ENCODE measurements at places on chromosomes 11 and 22.

- no peak for DNase-seq
These were observed 59.8 kb upstream of the SEPTIN5 start for GRCh38 chr22:19654338-19654987.

- no peak for DNase-seq
These were observed 157.0 kb upstream of the NECTIN1 start for GRCh38 chr11:119885861-119886567.

DNA sequence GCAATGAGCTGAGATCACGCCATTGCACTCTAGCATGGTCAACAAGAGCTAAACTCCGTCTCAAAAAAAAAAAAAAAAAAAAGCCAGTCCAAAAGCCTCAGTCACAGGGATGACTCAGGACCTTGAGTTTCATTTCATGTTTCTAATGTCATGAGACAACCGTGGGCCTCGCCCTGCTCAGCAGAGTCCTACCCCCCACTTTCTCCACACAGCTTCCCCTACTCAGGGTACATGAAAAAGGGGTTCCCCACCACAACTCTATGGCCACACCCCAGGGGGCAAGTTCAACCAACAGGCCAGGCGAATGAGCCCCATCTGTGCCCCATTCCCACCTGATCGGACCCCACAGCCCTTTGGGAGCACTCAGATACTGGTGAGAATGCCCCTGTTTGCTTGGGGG, 24.3 kb upstream of the ADA2 start:
- no peak for DNase-seq

DNA sequence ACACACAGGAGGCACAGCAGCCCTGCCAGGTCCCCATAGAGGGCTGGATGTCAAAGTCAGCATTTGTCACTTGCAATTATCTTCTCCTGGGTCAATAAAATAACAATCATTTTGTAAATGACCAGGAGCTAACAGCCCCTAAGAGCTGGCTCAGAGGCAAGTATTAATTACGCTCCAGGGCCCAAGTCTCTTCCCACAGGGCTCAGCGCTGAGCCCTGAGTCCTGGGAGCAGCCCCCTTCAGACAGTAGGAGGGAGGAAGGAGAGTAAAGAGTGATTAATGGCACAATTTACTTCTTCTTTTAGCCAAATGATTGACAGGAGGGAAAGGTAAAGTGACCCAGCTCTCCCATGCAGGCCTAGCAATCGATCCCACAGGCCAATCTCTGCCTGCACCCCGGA, 99.0 kb upstream of the DRD2 start:
- DNase-seq: no peak

DNA sequence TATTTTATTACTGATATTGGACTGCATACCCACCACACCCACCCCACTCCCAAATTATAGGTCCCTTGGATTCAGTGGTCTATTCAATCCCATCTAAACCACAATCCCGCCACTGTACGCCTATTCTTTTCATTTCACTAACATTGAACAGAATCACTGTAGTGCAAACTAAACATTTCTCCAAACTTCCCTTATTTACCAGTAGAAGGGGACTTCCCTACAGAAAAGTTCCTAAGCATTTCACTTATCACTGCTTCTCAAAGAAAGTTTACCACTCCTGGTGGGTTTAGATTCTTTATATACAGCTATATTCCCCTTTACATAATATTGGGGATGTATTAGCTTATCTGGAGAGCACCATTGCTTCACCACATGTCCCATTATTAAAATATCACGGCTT, 29.3 kb downstream of the OR8B12 start:
- DNase-seq: no peak

- no peak for DNase-seq
These were observed 5.7 kb downstream of the AMPD3 start for GRCh38 chr11:10460611-10461275.

DNA sequence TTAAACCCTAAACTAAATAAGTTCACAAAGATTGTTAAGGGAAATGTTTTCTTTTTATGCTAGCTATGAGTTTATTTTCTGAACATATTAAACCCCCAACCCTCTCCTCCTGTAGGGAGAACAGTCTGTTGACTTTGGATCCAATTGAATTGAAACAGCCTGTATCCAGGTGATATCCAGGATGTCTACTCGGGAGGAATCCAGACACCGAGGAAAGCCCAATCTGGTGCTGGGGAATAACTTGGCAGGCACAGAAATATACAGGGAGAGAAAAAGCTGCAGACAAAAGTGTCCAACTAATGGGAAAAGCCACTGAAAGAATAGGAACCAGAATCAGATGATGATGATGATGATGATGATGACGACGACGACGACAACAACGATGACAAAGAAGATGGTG, 93.9 kb upstream of the API5 start:
- DNase-seq: no peak

DNA sequence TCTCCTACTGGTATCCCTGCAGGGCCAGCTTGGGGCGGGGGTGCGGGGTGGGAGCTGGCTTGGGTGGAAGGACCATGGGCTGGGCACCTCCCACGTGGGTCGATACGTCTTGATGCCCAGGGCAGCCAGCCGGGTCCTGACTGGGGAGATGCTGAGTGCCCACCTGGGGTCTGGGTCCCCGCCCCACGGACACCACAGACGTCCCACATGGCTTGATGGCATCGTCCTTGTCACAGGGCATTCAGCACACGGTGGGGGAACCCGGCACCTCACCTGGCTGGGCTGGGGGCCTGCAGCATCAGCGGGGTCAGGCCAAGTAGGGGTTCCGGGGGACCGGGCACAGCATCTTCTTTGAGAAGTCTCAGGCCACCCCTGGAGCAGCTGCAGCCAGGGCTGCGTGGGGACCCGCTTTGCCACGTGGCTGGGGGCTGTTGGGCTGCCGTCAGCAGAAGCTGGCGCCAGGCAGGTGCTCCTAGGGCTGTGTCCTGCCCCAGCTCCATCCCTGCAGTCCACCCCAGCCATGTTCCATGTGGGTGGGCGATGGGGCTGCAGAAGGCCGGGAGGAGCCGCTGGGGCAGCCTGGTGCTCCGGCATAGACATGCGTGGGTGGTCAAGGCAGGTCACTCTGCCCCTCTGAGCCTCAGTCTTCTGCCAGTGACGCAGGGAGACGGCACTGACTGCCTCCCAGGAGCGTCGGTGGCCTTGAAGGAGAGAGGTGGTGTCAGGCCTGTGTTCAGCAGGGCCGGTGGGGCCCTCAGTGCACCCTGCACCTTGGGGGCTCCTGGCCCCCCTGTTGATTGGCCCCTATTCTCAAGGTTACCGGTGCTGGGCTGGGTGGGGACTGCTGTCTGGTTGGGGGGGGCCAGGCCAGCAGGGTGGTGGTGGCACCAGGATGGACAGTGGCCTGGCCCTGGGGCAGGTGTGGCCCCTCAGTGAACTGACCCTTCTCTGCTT, 8.4 kb downstream of the SELENOO start:
- no peak for DNase-seq

DNA sequence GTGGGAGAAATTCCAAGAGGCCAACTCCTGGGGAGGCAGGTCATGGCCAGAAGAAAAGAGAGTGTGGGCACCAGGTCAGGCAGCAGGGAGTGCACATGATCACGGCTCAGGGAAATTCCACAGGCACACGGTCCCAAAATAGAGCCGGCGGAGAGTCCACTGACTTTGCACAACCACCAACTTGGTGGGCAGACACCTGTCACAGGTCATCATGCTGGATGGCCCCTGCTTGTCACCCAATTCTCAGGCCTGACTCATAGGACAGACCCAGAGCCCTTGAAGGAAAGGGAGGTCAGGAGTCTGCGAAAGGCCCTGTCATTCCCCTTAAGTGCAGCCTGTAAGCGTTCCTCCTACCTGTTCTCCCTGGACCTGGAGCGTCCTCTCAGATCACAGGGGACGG, 15.8 kb downstream of the APOL2 start:
- DNase-seq: no peak

DNA sequence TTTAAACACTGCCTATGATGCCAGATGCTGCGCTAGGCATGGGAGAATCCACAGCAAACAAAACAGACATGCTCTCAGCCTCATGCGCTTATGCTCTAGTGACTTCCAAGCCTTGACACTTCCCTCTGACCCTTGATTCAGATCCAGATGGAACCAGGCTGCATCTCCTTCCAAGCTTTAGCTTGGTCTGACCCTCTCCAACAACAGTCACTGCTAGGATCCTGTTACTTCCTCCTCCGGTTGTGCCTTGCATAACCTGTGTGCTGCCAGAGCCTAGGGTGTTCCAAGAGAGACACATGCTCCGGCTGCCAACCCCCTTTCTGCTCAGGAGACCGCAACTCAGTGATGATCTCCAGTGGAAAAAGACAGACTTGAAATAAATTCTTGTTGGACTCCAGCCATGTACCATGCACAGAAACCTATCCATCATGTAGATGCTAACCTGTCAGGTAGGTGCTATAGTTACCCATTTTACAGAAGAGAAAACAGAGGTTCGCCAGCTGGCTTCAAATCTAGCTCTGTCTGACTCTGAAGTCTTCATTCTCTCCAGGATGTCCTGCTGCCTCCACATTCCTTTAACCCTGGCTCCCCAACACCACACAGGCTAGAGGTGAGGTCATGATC, 136.3 kb upstream of the TEAD1 start:
- no peak for DNase-seq

- no peak for DNase-seq
These were observed 13.0 kb upstream of the CDC42EP2 start for GRCh38 chr11:65301491-65302329.

GRCh38 chr11:30424844-30425243, 101.9 kb downstream of the ARL14EP start:
- no peak for DNase-seq

DNA sequence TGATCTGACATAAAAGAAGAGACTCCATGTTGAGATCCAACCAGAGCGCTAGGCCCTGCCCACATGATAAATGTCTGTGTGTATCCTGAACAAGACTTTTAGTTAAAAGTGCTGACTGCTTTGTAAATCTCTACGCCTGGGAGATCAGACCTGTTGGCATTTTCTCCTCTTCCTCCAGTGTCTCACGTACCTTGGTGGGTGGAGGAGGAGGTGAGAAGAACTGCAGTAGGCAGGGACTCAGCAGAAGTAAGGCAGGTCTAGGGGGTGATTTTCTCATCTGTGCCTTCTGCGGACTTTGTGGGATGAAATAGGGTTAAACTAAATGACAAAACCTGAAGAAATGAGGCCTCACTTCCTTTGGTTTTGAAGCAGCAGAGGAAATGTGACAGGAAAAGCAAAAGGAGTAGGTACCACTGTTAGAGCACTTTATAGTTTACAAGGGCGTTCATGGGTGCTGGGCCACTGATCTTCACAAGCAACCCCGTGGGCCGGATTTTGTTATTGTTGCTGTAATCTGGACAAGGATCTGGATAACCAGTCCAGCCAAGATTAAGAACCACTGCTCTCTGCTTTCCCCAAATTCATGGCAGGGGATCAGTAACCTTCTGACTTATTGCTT, 36.7 kb upstream of the PLET1 start:
- DNase-seq: no peak

DNA sequence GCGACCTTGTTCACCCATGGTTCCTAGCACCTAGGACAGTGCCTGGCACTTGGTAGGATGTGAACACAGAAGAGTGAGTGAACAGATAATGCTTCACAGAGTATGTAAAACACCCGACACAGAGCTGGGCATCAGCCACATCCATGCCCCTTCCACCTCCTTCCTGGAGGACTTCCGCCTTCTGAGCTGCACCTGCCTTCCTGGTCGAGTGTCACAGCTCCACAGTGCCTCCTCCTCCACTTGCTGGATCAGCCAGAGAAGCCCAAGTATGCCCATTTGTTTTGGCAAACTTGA, 20.1 kb downstream of the PRDM11 start:
- DNase-seq: no peak

DNA sequence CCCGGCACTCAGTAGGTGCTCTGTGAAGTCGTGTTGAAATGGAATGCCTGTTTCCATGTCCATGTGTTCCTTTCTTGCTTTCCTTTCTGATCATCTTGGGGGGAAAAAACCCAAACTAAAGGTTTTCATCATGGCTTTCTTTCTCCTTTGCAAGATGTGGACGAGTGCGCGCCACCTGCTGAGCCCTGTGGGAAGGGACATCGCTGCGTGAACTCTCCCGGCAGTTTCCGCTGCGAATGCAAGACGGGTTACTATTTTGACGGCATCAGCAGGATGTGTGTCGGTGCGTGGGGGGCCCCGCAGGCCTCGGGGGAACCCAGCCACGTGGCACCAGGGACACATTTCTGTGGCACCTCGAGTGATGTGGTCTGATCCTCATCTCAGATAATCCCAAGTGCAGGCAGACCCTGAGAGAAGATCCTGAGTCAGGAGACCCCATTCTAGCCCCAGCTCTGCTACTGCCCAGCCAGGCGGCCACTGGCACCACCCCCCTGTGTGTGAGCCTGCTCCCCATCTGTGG, 39.4 kb downstream of the FBLN1 start:
- DNase-seq: no peak

- DNase-seq: no peak
These were observed 4.4 kb upstream of the ZNRD2 start for GRCh38 chr11:65565624-65566453.

DNA sequence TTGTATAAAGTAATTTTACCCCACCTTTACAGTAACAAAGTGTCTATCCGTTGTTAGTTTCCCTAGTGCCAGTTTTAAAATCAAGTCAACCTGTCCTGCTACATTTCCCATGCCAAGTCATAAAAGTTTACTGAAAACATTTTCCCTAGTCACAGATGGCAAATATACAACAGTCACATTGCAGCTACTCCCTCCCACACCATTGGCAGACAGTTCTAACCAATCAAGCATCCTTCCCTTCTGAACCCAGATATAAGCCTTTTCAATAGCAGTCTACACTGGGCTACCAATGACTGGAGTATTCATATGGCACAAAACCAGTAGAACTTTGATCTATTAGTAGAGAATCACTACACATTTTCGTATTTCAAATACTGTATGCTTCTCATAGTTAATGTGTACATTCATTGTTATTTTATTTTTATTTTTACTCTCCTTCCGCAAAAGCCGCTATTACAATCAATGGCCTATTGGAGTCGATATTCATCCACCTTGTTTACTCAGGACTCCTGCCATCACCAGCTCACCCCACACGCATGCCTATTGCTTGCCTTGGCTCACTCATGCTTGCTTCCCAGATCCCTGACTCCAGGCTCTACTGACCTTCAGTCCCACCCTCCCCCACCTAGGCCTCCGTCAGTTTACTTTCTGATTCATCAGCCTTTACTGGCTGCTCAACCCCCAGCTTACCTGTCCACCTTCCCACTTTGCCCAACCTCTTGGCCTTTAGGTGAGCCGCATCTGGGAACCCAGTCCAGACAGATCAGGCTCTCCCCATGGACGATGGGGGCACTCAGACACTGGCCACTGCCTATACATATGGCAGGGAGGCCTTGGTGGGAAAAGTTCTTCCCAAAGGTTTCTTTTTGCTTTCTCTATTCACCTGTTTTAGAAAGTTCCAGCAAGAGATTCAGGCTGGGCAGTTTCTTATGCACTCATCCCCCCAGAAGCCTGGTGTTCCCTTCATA, 408.4 kb downstream of the SOX6 start:
- DNase-seq: no peak

GRCh38 chr11:93225662-93226061, 27.9 kb upstream of the SLC36A4 start:
- DNase-seq: no peak

Measured in keratinocyte (primary cell).